ENCODE measurements at places on chromosomes 6 and 20. TPM values are rescaled to one million over a fixed set of nuclear protein-coding genes. Genes with fewer than 3 reads are reported as not detected.
A peak's percentile ranks its signal among the peaks of the same experiment; 100 is the strongest.

The PTCHD4 gene
- total RNA-seq = 1.3 TPM

DNA sequence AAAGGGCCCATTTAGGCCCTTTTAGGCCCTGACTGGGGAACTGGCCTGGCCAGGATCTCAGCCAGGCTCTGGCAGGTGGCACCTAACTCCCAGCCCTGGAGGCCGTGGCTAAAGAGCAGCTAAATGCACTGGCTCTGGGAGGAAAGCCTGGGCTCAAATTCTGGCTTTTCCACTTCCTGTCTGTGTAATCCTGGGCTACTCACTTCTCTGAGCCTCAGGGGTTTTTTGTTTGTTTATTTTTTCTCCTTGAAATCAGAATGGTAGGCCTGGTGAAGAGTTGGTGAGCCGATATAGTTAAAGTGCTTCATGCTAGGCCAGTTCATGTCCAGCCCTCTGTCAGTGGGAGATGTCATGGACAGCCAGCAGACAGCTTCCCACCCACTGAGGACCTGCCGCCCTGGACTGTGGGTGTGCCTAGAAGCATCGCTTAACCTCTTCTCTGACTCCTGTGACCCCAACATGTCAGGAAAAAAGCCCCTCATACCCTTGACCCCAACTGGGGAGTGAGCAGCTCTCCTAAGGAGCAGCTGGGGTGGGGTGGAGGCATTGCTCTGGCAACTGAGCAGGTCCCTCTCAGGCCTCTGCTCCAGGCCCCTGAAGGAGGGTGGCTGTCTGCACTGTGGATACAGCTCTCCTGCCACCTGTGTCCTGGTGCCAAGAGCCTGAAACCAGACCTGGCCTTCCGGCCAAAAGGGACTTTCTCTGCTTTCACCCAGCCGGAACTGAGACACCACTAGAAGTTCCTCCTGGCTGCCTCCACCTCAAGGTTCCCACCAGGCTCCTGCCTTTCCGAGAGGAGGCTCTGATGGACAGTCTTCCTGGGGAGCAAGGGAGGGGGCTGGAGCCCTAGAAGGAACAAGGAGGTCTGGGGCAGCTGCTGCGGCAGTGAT lies 57.2 kb upstream of the MYL9 start:
- DNase-seq = no peak

GRCh38 chr20:39036011-39036410 lies 73.9 kb downstream of the DHX35 start:
- DNase-seq = no peak

The DEFB128 gene
- total RNA-seq = not detected

DNA sequence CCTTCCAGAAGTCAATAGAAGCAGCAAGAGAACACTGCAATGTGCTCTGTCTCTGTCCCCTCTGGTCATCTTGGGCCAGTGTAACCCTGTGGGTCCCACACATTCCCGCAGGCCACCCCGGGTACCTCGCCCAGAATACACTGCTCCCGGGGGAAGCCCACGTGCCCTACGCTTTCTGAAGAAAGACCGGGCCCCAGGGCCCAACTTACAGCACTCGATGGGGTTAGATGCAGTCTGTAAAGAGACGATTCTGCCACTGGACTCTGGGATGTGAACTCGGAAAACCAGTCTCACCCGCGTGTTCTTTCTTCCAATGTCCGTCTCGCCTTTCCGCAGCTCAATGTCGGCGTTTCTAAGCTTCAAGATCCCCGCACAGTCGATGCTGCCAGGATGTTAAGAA lies 68.7 kb downstream of the NFATC2 start:
- no peak for DNase-seq

GRCh38 chr6:16712931-16713484 lies 48.3 kb downstream of the ATXN1 start:
- DNase-seq = peak; percentile 70

DNA sequence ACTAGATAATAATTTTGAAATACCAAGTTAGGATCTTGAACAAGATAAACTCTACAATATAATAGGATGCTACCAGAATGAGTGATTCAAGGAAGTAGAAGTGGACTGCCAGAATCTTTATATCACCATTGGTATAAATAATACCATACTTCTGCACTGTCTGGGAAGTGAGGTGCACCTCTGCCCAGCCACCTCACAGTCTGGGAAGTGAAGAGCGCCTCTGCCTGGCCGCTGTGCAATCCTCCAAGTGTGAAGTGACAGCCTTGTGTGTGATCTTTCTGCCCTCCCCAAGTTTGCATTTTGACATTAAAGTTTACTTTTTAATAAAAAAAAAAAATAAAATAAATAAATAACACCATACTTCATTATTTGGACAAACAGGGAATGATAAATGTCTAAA lies 18.8 kb downstream of the LATS1 start:
- DNase-seq = no peak

- DNase-seq = no peak
These were observed 49.8 kb downstream of the BCKDHB start for GRCh38 chr6:80156221-80156620.

DNA sequence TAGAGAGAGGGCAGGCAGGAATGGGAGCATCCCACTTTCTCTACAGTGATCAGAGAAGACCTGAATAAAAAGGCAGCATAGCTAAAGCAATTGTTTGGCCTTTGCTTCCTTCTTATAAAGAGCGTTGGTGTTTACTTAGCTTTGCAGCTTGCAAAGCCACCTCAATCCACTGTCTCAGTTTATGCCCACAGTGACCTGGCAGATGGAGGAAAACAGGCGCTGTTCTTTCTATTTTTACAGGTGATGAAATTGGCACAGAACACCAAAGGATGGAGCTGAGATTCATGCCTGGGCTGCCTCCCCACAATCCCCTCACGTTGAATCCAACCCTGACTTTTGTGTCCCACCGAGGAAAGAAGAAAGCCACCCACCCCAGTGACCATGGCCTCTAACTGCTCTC lies 130.5 kb downstream of the TTLL2 start:
- no peak for DNase-seq

The WFDC12 gene
- total RNA-seq = not detected

The LINC00237 gene
- total RNA-seq = not detected

DNA sequence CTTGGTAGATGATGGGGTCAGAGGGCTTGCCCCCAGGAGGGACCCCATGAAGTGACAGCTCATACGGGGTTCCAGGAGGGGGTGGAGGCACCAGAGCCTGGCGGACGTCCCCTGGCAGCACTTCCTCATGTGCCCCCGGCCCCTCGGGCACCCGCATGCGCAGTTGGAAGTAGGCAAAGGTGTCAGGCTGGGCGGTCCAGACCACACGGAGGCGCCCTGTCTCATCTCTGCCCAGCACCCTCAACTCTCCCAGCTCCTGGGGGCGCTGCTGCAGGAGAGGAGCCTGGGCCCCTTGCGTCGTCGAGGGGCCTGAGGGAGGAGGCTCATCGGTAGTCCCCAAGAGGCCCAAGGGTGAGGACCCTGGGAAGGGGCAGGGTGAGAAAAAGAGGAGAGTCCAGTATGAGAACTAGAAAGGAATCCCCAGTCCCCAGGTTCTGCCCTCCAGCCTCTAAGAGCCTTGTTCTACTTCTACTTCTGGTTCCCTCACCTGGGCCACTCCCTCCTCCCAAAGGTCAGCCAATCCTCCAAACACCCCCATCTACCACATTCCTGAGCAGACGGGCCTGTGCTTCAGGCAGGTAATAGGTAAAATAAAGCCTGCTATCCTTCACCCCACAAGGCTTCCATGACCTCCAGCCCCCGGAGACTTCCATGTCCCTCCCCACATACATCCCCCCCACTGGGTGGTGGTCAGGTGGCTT lies 23.2 kb downstream of the TNXB start:
- DNase-seq = no peak

GRCh38 chr20:58131151-58131550 lies 97.3 kb downstream of the ANKRD60 start:
- peak; percentile 54 for DNase-seq

The SAPCD1 gene
- 1.8 TPM for total RNA-seq

DNA sequence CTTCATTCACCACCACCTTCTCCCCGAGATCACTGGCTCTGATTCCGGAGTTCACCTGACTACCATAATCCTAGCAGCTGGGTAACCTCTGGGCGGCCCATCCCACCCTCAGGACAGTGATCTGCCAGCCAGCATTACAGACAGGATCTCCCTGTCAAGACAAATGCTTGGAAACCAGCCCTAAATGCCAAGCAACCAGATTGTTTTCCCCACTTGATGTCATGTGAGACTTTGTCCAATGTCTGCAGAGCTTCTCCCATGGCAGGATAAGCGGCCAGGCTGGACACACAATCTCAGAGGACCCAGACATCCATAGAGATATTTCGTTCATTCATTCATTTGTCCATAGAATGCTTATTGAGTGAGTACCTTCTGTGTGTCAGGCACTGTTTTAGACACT lies 32.5 kb downstream of the PDYN start:
- peak; percentile 17 for DNase-seq

The SLC17A9 gene
- 3.8 TPM for total RNA-seq

The ID4 gene
- total RNA-seq = 8.1 TPM

The BMP7 gene
- 2.5 TPM for total RNA-seq

GRCh38 chr20:32599783-32600340 lies 14.7 kb upstream of the NOL4L start:
- DNase-seq = no peak

DNA sequence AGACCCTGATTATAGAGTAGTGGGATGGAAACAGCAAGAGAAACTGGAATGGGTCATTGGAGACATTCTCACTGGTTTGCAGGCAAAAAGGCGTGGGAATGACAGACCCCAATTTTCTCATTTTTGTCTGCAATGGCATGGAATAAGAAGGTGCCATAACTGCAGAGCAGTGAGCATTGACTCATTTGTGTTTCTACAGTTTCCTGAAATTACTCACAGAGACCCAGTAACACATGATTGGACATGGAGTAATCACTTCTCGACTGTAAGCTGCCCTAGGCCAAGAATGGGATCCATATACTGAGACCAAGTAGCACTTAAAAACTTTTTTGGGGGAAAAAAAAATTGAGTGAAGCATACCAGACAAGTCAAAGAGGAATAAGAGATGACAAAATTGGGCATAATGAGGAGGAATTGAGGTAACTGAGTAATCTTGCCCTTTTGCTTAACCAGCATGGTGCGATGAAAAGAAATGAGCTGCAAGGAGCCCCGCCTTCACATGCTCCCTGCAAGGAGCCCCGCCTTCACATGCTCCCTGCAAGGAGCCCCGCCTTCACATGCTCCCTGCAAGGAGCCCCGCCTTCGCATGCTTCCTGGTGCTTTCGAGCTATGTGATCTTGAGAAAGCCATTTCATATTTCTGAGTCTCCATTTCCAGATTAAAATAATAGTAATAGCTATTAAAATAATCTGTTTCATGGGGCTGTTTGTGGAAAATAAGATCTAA lies 44.1 kb downstream of the NHSL1 start:
- no peak for DNase-seq
